ENCODE measurements at places on chromosomes 5 and 9.

- DNase-seq: no peak
Measured at GRCh38 chr9:15572200-15572770, 19.4 kb downstream of the CCDC171 start.

GRCh38 chr5:159223469-159223868 is 14.1 kb upstream of the RNF145 start:
- no peak for DNase-seq

DNA sequence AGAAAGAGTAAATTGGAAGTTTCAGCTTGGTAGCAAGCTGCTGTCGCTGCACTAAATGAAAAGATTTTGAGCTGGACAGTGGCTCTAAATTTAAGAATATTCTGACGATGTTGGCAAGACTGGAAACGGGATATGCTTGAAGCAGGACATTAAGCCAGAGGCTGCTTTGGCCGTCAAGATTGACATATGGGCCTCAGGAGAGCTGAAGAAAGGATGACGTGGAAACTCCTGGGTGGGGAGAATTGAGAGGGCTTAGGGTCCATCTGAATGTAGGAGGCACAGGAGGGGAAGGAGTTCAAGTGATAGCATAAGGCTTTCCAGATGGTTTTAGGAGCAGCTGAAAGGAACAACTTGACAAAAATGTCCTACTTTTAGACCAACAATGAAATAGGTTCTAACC is 108.9 kb downstream of the PAPPA start:
- no peak for DNase-seq

DNA sequence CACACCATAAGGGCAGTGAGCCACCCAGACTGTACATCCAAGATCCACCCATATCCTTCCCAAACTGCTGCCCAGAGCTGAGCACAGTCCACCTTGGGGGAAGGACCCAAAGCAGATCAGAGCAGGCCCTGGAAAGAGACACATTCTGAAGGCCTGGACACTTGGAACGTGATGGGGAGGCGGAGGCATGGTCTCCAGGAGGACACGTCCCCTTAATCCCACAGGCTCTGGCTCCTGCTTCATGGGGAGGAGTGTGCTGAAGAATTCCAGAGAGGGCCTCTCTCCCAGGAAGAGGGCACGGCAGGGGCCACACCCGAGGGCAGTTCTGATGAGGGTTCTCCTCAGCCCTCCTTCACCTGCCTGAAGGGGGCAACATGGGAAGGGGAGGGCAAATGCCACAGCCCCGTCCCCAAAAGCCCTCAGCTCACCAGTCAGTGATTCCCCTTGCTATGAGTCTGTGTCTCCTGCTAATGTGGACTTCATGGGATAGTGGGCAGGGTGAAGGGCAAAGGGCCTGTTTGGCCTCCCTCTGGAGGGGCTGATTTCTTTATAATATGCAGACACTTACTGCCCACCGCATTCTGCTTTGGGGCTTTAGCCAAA is 276.8 kb downstream of the ENC1 start:
- DNase-seq: no peak

GRCh38 chr9:87277346-87277745 is 220.3 kb upstream of the DAPK1 start:
- no peak for DNase-seq

GRCh38 chr9:71758785-71759184 is 9.5 kb downstream of the CEMIP2 start:
- no peak for DNase-seq

Data from stromal cell of bone marrow (primary cell).